Left ventricle myocardium inferior (tissue), 1 donor: ENCODE measurements at places on chromosomes 2 and 18.

- no peak overlapping the region for H3K4me3 ChIP-seq
- H3K27me3 ChIP-seq, result no peaks in the 10 kb centered on the region
- peaks cover 4% of the 10 kb centered on the region for H3K4me1 ChIP-seq
Observed at GRCh38 chr18:28409811-28410210, 232.9 kb upstream of the CDH2 start.

DNA sequence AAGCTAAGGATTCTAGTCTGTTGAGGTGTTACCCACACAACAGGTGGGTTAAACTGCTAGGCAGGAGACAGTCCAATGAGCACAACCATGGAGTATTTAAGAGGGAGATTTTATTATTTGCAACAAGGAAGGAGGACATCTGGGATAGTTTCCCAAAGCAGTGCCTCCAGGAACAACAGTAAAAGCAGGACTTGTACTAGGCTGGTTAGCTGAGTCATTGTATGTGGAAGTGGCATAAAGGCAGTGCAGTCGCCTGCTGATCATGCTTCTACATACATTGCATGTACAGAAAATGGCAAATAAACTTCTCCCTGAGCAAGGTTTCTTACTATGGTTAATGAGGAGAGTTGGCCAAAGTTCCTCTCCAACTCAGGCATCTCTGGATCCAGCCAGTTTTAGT, 46.1 kb upstream of the CYTIP start:
- DNase-seq, result no peak
- H3K27me3 ChIP-seq, result no peaks in the 10 kb centered on the region
- H3K27ac ChIP-seq, result no peak overlapping the region
- H3K4me3 ChIP-seq, result no peak overlapping the region
- H3K36me3 ChIP-seq, result no peaks in the 10 kb centered on the region

- H3K36me3 ChIP-seq, result no peaks in the 10 kb centered on the region
- H3K27me3 ChIP-seq, result no peaks in the 10 kb centered on the region
- no peak for DNase-seq
Observed at GRCh38 chr2:237873421-237873831, 14.0 kb downstream of the RAMP1 start.

DNA sequence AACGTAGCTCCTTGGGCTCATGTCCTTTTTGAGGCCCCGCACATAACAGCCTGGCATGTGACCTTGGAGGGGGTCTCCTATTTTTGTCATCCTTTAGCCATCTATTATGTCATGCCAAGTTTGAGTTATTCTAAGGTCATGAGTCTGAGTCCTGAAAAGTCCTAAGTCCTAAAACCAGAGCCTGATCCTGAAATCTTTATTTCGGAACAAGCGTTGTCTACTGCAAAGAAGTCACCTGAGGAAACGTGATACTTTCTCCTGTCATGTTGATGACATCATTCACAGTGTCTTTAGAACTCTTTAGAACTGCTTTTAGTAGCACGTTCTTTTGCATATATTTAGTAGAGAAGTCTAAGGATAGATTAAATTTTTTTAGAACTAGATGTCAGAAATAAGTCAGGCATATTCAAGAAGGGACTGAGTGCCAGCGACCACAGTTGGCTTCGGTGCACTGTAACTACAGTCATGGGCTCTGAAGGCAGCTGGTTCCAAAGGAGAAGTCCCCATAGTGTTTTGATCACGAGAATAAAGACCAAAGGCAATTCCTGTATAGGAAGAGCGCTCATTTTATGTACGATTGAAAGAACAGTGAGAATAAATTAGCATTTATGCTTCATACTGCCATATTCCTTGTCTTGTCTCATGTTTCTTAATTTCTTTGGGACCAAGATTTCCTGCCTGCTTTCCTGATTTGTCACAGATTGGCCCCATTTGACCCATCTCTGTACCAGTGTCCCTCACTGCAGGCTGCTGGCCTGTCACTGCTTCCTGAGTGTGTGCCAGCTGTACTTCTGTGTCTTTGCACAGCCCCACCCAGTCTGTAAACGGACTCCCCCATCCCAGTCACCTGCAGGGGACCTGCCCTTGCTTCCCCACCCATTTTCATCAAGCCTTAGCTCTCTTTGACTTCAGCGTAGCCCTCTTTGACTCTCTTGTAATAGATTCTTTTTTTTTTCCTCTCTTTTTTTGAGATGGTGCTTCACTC, 75.8 kb downstream of the ASAP2 start:
- no peaks in the 10 kb centered on the region for H3K27me3 ChIP-seq
- no peak overlapping the region for H3K4me3 ChIP-seq
- peaks cover 44% of the 10 kb centered on the region for H3K4me1 ChIP-seq
- DNase-seq, result no peak
- peaks cover 8% of the 10 kb centered on the region for H3K36me3 ChIP-seq

DNA sequence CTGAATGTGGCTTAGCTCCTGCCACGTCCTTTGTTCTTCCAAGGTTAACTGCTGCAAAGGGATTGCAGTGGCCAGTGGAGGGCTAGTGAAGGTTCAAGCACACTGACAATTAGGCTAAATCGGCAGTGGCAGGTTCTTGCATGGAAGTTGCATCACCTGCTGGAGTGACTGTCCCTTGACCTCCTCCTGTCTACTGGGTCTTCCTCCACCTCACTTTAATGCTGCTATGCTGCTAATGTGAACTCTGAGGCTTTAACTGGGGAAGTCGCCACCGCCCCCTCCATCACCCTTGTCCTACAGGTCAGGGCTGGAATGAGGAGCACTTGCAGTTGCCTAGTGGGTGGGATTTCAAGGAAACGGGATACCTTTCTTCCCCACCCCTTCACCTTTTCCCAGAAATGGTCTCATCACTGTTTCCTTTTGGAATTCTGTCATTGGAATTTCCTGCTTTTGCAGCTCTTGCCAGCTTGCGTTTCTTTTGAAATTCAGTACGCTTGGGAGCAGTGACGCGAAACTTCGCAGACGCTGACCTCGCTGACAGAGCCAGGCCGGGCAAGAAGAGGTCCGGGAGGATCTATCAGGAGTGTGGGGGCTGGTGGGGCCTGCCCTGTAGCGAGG, 150.3 kb downstream of the SH3RF3 start:
- DNase-seq, result no peak
- H3K36me3 ChIP-seq, result no peaks in the 10 kb centered on the region
- H3K4me1 ChIP-seq, result peaks cover 47% of the 10 kb centered on the region
- H3K27ac ChIP-seq, result peak overlapping the region; percentile 27
- H3K27me3 ChIP-seq, result no peaks in the 10 kb centered on the region
- no peak overlapping the region for H3K4me3 ChIP-seq

DNA sequence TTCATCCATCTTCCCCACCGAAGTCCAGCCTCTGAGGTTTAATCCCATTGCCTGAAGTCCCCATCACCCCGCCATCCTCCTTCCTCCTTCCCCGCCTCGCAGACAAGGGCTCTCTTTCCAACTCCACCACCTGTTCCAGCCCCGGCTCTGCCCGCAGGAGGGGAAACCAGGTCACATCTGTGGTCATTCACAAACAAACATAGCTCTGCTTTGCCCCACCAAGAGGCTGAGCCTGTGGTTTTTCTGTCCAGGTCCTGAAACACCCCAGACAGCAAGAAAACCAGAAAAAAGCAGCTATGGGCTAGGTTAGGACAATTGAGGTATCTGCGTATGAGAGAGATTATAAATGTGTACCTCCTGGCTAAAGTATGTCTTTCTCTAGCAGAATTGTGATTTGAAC, 144.7 kb downstream of the GLI2 start:
- peaks cover 8% of the 10 kb centered on the region for H3K4me1 ChIP-seq
- H3K27me3 ChIP-seq, result peaks cover 24% of the 10 kb centered on the region
- H3K27ac ChIP-seq, result no peak overlapping the region
- no peak for DNase-seq

GRCh38 chr2:104975371-104975770, 62.5 kb upstream of the MRPS9 start:
- no peaks in the 10 kb centered on the region for H3K36me3 ChIP-seq
- H3K4me3 ChIP-seq, result no peak overlapping the region
- H3K27ac ChIP-seq, result no peak overlapping the region
- no peaks in the 10 kb centered on the region for H3K4me1 ChIP-seq

DNA sequence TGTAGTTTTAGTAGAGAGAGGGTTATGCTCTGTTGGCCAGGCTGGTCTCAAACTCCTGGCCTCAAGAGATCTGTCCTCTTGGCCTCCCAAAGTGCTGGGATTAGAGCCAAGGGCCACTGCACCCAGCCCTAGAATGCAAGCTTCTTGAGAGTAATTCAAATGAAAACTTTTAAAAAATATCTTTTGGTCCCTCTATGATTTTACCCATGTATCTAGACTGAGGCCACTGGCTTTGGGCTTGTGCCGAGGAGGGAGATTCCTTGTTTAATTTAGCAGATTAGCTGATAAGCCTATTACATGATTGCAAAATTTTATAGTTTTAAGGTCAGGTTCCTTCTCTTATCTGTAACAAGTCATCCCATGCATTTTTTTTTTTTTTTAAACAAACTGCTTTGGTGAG, 59.5 kb upstream of the CCDC195 start:
- H3K36me3 ChIP-seq, result no peaks in the 10 kb centered on the region
- H3K4me3 ChIP-seq, result no peak overlapping the region
- H3K4me1 ChIP-seq, result no peaks in the 10 kb centered on the region
- peaks cover 18% of the 10 kb centered on the region for H3K27me3 ChIP-seq
- no peak overlapping the region for H3K27ac ChIP-seq

DNA sequence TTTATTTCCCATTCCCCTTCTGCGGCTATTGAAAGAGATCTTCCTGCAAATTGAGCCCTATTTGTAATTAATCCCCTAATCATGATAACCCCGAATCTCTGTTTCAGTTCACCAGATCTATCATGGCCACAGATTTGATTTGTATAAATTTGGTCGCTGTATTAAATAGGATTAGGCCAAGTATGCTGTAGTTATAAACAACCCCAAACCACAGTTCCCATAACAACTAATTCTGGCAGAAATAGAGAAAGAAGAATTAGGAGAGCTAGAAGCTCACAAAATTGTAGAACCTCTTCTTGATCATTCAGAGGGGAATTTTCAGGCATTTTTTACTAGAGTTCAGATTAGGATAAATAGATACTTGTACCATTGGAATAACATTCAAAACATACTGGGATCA, 433.7 kb upstream of the TNP1 start:
- no peak for DNase-seq
- peaks cover 24% of the 10 kb centered on the region for H3K4me1 ChIP-seq
- H3K27ac ChIP-seq, result no peak overlapping the region
- H3K4me3 ChIP-seq, result no peak overlapping the region

GRCh38 chr2:96554293-96555145, 18.0 kb downstream of the ARID5A start:
- no peaks in the 10 kb centered on the region for H3K27me3 ChIP-seq
- H3K36me3 ChIP-seq, result peaks cover 31% of the 10 kb centered on the region
- H3K4me1 ChIP-seq, result peaks cover 15% of the 10 kb centered on the region
- DNase-seq, result peak; percentile 68
- H3K4me3 ChIP-seq, result peak overlapping the region; percentile 28
- H3K27ac ChIP-seq, result no peak overlapping the region

DNA sequence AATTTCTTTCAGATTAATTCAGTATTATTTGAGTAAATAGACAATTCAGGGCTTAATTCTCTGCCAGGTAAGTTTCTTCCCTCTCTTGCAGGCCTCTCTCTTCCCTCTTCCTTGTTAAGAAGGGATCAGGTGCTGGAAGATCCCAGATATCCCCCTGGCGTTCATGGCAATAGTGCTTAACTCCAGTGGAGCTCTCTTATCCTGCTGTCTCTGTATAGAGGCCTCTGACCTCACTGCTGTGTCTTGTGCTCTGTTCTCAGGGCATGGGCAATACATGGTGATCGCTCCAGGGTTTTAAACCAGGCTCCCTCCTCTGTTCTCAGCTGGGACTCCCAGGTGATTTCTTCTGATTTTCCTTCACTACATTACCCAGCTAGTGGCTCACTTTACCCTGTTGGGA, 226.8 kb downstream of the MC4R start:
- H3K27me3 ChIP-seq, result no peaks in the 10 kb centered on the region
- H3K4me1 ChIP-seq, result no peaks in the 10 kb centered on the region
- no peak overlapping the region for H3K4me3 ChIP-seq
- H3K36me3 ChIP-seq, result no peaks in the 10 kb centered on the region

- H3K4me3 ChIP-seq, result no peak overlapping the region
- no peak overlapping the region for H3K27ac ChIP-seq
- H3K27me3 ChIP-seq, result no peaks in the 10 kb centered on the region
- H3K4me1 ChIP-seq, result peaks cover 5% of the 10 kb centered on the region
- DNase-seq, result no peak
Observed at GRCh38 chr2:110993557-110994231, 127.0 kb upstream of the BCL2L11 start.

DNA sequence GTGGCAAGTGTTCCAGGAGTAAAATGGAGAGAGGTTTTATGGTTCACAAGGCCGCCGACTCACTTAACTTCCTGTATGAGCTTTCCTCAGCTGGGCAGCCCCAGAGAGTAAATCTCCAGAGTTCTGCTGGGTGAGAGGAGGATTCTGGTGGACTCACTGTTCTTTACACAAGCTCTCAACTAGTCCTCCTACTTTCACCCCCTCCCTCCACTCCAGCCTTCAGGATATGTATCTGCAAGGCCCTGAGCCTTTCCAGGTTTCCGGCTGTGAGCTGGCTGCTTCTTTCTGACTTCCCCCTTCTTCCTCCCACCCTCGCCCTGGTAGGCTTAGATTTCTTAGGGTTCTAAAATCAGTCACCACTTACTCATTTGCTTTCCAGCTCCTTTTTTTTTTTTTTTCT, 34.0 kb downstream of the EML6 start:
- no peak overlapping the region for H3K4me3 ChIP-seq
- H3K36me3 ChIP-seq, result no peaks in the 10 kb centered on the region
- no peak overlapping the region for H3K27ac ChIP-seq
- no peak for DNase-seq

DNA sequence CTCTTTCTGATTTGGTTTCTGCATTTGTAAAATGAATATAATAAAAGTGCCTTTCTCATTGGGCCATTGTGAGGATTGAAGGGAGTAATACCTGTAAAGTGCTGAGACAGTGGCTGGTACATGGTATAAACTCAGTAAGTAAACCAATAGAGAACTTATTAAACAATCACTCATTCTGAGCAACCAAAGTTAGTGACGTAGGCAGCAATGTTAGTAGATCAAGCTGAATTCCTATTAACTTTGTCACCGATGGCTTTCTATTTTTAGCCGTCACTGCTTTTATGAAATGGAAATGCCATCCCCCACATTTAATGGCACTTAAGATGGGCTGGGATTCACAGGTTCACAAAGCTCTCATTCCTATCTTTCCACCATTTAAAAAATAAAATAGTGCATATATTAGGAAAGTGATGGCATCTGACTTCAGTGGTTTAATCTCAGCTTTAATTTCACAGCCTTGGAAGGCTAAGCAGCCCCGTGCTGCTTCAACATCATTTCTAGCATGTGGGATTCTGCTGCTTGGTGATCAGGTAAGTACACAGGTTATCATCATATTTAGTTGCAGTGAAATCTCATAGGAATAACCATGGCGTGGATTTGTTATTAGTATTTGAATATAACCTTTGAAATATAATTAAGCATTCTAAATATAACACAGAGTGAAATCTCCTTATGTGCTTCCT, 17.6 kb upstream of the PPP4R1 start:
- H3K27me3 ChIP-seq, result no peaks in the 10 kb centered on the region
- peaks cover 12% of the 10 kb centered on the region for H3K4me1 ChIP-seq
- H3K36me3 ChIP-seq, result no peaks in the 10 kb centered on the region
- no peak overlapping the region for H3K27ac ChIP-seq
- H3K4me3 ChIP-seq, result no peak overlapping the region

- no peaks in the 10 kb centered on the region for H3K27me3 ChIP-seq
- H3K4me3 ChIP-seq, result no peak overlapping the region
- peak overlapping the region; percentile 76 for H3K27ac ChIP-seq
- no peaks in the 10 kb centered on the region for H3K36me3 ChIP-seq
Observed at GRCh38 chr2:219664944-219665343, 37.5 kb downstream of the SLC4A3 start.
